ENCODE measurements at places on chromosomes 3 and 15.

GRCh38 chr15:56916825-56917477, 1.5 kb upstream of the TCF12 start:
- H3K27me3 ChIP-seq, result no peaks in the 10 kb centered on the region
- H3K4me1 ChIP-seq, result peaks cover 14% of the 10 kb centered on the region
- peak overlapping the region; percentile 86 for H3K27ac ChIP-seq
- DNase-seq, result no peak

- no peak overlapping the region for H3K4me3 ChIP-seq
- H3K27me3 ChIP-seq, result no peaks in the 10 kb centered on the region
- no peak for DNase-seq
Measured at GRCh38 chr3:115975796-115976195, 352.5 kb downstream of the GAP43 start.

DNA sequence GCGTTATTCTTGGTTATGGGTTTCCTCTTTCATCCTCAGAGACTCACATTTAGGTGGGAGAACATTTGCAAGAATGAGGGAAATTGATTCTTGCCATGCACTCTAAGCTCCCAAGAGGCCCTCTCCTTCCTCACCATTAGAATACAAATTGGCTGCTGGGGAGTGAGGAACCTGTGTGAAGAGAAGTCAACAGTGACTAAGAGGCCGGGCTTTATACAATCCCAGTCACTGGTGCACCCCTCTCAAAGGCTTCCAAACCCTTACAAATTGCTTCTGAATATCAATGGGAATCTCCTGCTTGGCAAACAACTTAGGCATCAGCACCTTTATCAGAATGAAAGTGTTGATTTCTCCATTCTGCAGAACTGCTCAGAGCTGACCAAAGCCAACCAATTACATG, 16.5 kb upstream of the RGMA start:
- H3K4me3 ChIP-seq, result no peak overlapping the region
- H3K27ac ChIP-seq, result no peak overlapping the region
- no peaks in the 10 kb centered on the region for H3K36me3 ChIP-seq
- no peaks in the 10 kb centered on the region for H3K27me3 ChIP-seq
- no peak for DNase-seq

GRCh38 chr3:149506965-149507364, 32.5 kb downstream of the TM4SF4 start:
- no peaks in the 10 kb centered on the region for H3K4me1 ChIP-seq
- DNase-seq, result no peak
- no peak overlapping the region for H3K4me3 ChIP-seq
- no peak overlapping the region for H3K27ac ChIP-seq

- no peaks in the 10 kb centered on the region for H3K27me3 ChIP-seq
- no peaks in the 10 kb centered on the region for H3K4me1 ChIP-seq
- no peak overlapping the region for H3K4me3 ChIP-seq
- no peak for DNase-seq
- H3K36me3 ChIP-seq, result no peaks in the 10 kb centered on the region
- no peak overlapping the region for H3K27ac ChIP-seq
Measured at GRCh38 chr3:9342696-9343095, 20.2 kb upstream of the THUMPD3 start.

DNA sequence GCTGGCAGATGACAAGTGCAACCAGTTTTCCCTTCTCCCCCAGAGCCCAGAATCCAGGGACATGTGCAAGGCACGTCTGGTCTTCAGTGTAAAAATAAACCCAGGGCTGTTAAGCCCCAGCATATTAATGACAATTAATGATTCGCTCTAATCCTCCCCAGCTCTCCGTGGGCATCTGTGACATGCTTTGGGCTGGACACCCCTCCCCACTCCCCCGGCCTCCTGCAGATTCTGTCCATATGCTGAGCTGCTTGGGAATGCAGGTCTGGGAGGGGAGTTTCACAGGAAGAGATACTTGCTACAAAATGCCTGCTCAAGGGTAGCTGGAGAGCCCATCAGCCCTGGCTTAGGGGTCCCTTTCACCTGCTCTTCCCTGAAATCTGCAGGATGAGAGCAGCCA, 43.0 kb upstream of the NTRK3 start:
- H3K4me1 ChIP-seq, result no peaks in the 10 kb centered on the region
- no peaks in the 10 kb centered on the region for H3K27me3 ChIP-seq
- H3K27ac ChIP-seq, result no peak overlapping the region
- H3K36me3 ChIP-seq, result no peaks in the 10 kb centered on the region

DNA sequence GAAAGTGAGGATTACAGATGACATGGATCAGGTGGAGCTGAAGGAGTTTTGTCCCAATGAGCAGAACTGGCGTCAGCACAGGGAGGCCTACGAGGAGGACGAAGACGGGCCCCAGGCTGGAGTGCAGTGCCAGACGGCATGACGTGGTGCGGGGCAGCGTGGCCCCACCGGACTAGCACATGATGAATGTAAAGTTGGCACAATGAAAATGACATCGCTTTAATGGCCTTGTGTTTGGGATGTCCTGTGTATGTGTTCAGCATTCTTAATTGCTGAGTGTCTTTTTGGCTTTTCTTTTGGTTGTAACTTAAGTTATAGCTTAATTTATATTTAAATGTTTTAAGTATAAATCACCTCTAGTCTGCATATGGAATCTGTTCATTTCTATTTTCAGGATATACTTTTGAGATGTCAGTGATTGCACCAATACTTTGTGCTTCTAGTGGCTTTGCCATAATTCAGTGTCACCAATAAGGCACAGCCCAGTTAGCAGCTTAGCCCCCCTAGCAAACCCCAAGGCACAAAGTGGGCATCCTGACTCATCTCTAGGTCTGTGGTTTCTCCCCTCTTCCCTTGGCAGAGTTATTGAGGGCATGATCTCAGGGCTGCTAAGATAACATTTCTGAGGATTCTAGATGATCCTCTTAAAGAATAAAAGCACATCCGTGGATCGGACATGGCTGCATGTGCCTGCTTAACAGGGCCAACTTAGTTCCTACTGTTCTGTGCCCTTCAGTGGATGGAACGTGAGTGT, 16.1 kb downstream of the DNAJA4 start:
- no peak overlapping the region for H3K27ac ChIP-seq
- no peaks in the 10 kb centered on the region for H3K4me1 ChIP-seq
- H3K36me3 ChIP-seq, result peaks cover 18% of the 10 kb centered on the region
- no peaks in the 10 kb centered on the region for H3K27me3 ChIP-seq
- no peak for DNase-seq

- DNase-seq, result peak; percentile 90
- no peaks in the 10 kb centered on the region for H3K36me3 ChIP-seq
- H3K27me3 ChIP-seq, result no peaks in the 10 kb centered on the region
- peak overlapping the region; percentile 25 for H3K4me3 ChIP-seq
Measured at GRCh38 chr3:41117398-41117870, 81.9 kb upstream of the CTNNB1 start.

GRCh38 chr3:193857996-193858395, 265.0 kb downstream of the OPA1 start:
- no peaks in the 10 kb centered on the region for H3K27me3 ChIP-seq
- DNase-seq, result no peak
- H3K4me3 ChIP-seq, result no peak overlapping the region
- no peaks in the 10 kb centered on the region for H3K4me1 ChIP-seq

DNA sequence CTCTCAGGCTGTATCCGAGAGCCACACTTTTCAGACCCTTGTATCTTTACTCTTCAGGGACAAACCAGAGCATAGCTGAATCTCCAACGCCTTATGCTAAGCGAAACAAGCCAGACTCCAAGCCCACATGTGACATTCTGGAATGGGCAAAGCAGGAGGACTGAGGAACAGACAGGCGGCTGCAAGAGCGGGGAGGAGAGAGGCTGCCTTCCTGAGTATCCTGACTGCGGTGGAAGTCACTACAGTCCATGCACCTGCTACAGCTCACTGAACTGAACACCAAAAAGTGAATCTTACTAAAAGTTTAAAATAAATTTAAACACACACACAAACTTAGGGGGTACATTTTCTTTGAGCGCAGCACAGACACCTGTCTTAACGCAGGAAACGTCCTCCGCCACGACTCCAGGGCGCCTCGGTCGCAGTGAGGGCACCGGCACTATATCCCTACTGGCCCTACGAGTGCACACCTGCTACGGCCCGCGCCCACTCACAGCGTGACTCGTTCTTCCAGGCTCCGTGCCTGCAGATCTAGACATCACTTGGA, 1.4 kb downstream of the CYFIP1 start:
- no peak for DNase-seq
- no peak overlapping the region for H3K27ac ChIP-seq
- H3K4me1 ChIP-seq, result no peaks in the 10 kb centered on the region
- H3K36me3 ChIP-seq, result no peaks in the 10 kb centered on the region

DNA sequence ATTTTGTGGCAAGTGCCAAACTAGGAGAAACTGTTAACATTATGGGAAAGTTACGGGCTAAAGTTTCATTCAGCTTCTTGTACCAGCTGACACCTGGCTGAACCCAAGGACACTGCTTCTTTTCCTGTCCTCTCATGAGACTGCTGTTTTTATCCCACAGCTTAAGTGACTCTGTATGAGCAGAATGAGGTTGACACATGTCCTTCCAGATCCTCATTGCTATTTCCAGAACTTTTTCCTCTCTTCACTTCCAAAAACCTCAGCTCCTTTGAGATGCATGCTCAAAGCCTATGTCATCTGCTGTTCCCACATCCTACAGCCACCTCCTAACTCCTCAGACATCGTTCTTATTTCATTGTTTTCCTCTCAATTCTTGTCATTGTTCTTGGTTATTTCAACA, 183.6 kb downstream of the DCLK3 start:
- no peak overlapping the region for H3K4me3 ChIP-seq
- no peak overlapping the region for H3K27ac ChIP-seq
- no peaks in the 10 kb centered on the region for H3K36me3 ChIP-seq
- no peaks in the 10 kb centered on the region for H3K4me1 ChIP-seq

GRCh38 chr3:4448187-4448586, 18.9 kb downstream of the SUMF1 start:
- H3K27me3 ChIP-seq, result no peaks in the 10 kb centered on the region
- no peak overlapping the region for H3K4me3 ChIP-seq
- H3K27ac ChIP-seq, result no peak overlapping the region
- H3K36me3 ChIP-seq, result no peaks in the 10 kb centered on the region

GRCh38 chr15:67240235-67241131, 14.0 kb downstream of the AAGAB start:
- H3K27me3 ChIP-seq, result no peaks in the 10 kb centered on the region
- H3K4me3 ChIP-seq, result peak overlapping the region; percentile 23
- H3K36me3 ChIP-seq, result no peaks in the 10 kb centered on the region
- H3K27ac ChIP-seq, result no peak overlapping the region

- H3K27ac ChIP-seq, result no peak overlapping the region
- no peak overlapping the region for H3K4me3 ChIP-seq
- DNase-seq, result no peak
- no peaks in the 10 kb centered on the region for H3K36me3 ChIP-seq
Measured at GRCh38 chr15:91824256-91824655, 29.3 kb upstream of the SLCO3A1 start.

GRCh38 chr15:37015035-37015434, 85.3 kb downstream of the MEIS2 start:
- H3K36me3 ChIP-seq, result no peaks in the 10 kb centered on the region
- no peak for DNase-seq
- no peaks in the 10 kb centered on the region for H3K27me3 ChIP-seq
- H3K4me3 ChIP-seq, result no peak overlapping the region
- no peaks in the 10 kb centered on the region for H3K4me1 ChIP-seq

DNA sequence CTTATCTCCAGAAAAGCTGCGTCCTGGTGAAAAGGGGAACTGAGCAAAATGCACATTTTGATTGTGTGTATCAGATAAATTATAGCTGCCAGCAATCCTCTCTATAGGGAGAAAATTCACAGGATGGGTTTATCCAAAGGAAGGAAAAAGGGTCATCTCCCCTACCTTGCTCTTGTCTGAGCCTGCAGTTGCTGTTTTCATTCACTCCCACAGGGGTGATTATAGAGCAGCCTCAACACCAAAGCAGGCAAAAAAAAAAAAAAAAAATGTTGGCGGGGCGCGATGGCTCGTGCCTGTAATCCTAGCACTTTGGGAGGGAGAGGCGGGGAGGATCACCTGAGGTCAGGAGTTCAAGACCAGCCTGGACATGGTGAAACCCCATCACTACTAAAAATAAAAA, 333.7 kb downstream of the ROBO2 start:
- H3K27ac ChIP-seq, result no peak overlapping the region
- H3K36me3 ChIP-seq, result no peaks in the 10 kb centered on the region
- H3K4me3 ChIP-seq, result no peak overlapping the region
- H3K4me1 ChIP-seq, result no peaks in the 10 kb centered on the region

DNA sequence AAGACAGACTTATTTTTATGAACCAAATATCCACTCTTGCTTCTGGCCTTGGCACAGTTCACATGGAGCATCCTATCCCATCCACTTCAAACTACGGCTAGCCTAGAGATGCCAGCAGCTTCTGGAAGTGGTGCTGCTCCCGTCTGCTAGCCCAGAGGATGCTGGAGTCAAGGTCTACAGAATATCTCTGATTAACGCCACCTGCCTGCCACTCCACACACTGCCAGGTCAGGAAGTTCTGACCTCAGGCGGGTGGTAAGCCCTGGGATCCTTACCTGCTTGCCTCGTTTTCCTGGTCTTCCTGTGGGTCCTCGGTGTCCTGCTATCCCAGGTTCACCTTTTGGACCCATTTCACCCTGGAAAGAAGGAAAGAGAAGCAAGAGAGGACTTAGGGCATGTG, 42.9 kb downstream of the EAF1 start:
- no peaks in the 10 kb centered on the region for H3K36me3 ChIP-seq
- no peak overlapping the region for H3K4me3 ChIP-seq
- H3K4me1 ChIP-seq, result peaks cover 25% of the 10 kb centered on the region
- H3K27me3 ChIP-seq, result no peaks in the 10 kb centered on the region

Measured in naive thymus-derived CD4-positive, alpha-beta T cell (primary cell).